GM23248 (cell line): ENCODE measurements at places on chromosomes 2 and 18. TPM values are rescaled to one million over a fixed set of nuclear protein-coding genes. Genes with fewer than 3 reads are reported as not detected.

Gene UGT1A8
- total RNA-seq, result not detected in 2 replicates

Gene AKAIN1
- total RNA-seq, result not detected in 2 replicates

Gene KANSL1L
- 5.4 and 13.2 TPM in 2 replicates for total RNA-seq

Gene SP9
- total RNA-seq, result not detected in 2 replicates

Gene CRYBA2
- total RNA-seq, result not detected in 2 replicates

Gene BAZ2B
- 20.5 and 26.2 TPM in 2 replicates for total RNA-seq

Gene DTYMK
- total RNA-seq, result 27.9 and 44.6 TPM in 2 replicates

Gene IL1A
- 0.54 TPM in 1 of 2 replicates, not detected in the other for total RNA-seq

Gene THSD7B
- total RNA-seq, result not detected in 2 replicates

Gene RNU2-63P
- total RNA-seq, result not detected in 2 replicates

Gene ZNF638
- 75.0 and 83.0 TPM in 2 replicates for total RNA-seq

Gene SDC1
- total RNA-seq, result 32.5 and 33.1 TPM in 2 replicates

Gene GALNT5
- total RNA-seq, result 114 and 117 TPM in 2 replicates

Gene SESTD1
- total RNA-seq, result 22.5 and 28.3 TPM in 2 replicates

Gene DUSP19
- 2.3 and 5.3 TPM in 2 replicates for total RNA-seq

Gene KCNF1
- total RNA-seq, result 0.97 TPM in 1 of 2 replicates, not detected in the other

Gene UGT1A5
- not detected in 2 replicates for total RNA-seq

Gene TMEM18
- 9.9 and 16.2 TPM in 2 replicates for total RNA-seq

Gene CIB4
- not detected in 2 replicates for total RNA-seq

Gene REG1A
- not detected in 2 replicates for total RNA-seq

Gene CCL20
- not detected in 2 replicates for total RNA-seq

Gene SRD5A2
- total RNA-seq, result not detected in 2 replicates

Gene CYP27C1
- total RNA-seq, result 0.13 and 0.65 TPM in 2 replicates

Gene CROCC2
- under 0.01 and 2.4 TPM in 2 replicates for total RNA-seq

Gene RAX
- not detected in 2 replicates for total RNA-seq

Gene CCDC150
- 0.65 and 1.1 TPM in 2 replicates for total RNA-seq

Gene CDCA7
- 3.0 and 3.3 TPM in 2 replicates for total RNA-seq

Gene FOXI3
- total RNA-seq, result not detected in 2 replicates
